Bronchial epithelial cell (primary cell): ENCODE measurements at places on chromosomes 5 and 9. TPM values are rescaled to one million over a fixed set of nuclear protein-coding genes. Genes with fewer than 3 reads are reported as not detected.

GRCh38 chr5:74464512-74465209 is 175.9 kb downstream of the ENC1 start:
- DNase-seq, result peak; percentile 20

GRCh38 chr9:125409637-125410521 is 148.3 kb downstream of the GAPVD1 start:
- peak; percentile 18 for DNase-seq

ADRA1B gene
- under 0.01 TPM in 1 of 2 replicates, not detected in the other for total RNA-seq

GRCh38 chr9:113261917-113262671 is 13.3 kb downstream of the CDC26 start:
- no peak for DNase-seq

DNA sequence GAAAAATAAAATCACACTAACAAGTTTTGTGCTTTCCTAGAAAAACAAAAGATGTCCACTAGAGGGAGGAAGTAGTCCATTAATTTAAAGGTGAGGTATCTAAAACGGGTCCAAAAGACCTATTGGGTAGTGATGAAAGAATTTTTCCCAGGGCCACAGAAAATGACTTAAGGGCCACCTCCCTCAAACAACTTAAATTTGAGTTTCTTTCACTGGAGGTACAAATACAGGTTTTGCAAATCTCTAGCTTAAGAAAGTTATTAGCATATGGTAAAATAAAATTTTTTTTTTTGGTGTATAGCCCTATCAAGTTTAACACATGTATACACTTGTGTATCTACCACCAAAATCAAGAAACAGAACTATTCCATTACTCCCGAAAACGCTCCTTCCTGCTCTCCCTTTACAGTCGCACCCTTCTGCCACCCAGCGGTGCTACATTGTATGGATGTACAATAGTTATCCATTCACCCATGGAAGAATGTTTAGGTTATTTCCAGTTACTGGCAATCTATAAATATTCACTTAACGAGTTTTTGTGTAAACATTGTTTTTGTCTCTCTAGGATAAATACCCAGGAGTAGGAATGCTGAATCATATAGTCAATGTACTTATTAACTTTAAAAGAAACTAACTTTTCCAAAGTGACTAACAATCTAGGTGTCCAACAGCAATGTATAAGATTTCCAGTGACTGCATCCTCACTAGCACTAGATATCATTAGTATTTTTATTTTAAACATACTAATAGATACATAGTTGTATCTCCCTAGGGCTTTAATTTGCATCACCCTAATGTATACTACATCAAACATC is 21.9 kb downstream of the DEPDC1B start:
- DNase-seq, result peak; percentile 50

STPG3 gene
- total RNA-seq, result not detected in 2 replicates

DNA sequence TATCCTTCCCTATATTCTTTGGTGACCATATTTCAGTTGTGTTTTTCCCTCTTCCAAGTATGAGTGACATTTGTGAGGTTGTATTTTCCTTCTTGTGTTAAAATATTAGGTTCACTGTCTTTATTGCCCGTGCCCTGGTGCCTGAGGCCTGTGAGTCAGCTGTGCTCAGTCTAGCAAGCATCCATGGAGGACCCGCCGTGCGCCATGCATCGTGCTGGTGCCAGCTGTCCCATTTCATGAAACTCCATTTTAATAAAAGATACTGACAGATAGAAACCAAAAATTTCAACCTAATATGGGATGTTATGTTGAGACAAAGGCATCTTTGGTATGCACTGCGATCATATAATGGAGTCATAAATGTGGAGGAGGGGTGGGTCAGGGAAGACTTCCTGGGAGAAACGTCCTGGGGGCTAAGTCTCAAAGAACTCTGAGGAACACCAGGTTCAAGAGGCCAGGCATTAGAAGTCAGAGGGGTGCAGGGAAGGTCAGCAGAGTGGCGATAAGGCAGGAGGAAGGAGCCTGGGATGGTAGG is 34.0 kb upstream of the FGF1 start:
- no peak for DNase-seq

DNA sequence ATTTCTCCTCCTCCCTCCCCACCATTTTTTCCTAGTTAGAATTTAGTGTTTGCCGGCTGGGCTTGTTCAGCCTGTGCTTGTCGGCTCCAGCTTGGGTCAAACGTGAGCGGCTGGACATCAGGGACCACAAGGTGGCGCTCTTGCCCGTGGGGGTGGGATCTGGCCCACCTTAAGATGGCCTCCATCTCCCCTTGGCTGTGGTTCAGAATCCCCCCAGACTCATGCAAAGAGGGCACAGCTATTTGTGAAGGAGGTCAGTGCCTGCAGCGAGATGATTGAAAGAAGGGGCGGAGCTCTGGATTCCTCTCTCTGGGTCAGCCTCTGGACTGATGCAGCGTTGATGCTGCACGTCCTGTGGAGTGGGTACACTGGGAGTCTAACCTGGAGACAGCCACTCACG is 283.3 kb upstream of the TUT7 start:
- no peak for DNase-seq

GRCh38 chr5:81315830-81316229 is 14.4 kb downstream of the ZCCHC9 start:
- DNase-seq, result no peak

GRCh38 chr9:2859776-2860379 is 16.0 kb upstream of the PUM3 start:
- DNase-seq, result peak; percentile 57

DNA sequence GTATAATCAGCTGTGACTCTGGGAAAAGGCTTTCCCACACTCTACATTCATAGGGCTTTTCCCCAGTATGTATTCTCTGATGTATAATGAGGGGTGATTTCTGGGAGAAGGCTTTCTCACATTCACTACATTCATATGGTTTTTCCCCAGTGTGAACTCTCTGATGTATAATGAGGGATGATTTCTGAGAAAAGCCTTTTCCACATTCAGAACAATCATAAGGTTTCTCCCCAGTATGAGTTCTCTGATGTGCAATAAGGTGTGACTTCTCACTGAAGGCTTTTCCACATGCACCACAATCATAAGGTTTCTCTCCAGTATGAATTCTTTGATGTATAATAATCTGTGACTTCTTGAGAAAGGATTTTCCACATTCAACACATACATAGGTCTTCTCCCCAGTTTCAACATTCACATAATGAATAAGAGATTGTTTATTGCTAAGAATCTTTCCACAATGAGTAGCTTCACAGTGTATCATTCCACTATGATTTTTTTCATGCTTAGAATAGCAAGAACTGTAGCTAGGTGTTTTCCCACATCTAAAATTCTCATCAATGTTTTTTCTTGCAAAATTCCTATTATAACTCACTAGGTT is 26.7 kb upstream of the ZNF300 start:
- DNase-seq, result no peak

- no peak for DNase-seq
Measured at GRCh38 chr5:52740007-52740406, 47.7 kb upstream of the ITGA1 start.

GRCh38 chr9:78620764-78621163 is 323.8 kb downstream of the PSAT1 start:
- DNase-seq, result peak; percentile 60

DNA sequence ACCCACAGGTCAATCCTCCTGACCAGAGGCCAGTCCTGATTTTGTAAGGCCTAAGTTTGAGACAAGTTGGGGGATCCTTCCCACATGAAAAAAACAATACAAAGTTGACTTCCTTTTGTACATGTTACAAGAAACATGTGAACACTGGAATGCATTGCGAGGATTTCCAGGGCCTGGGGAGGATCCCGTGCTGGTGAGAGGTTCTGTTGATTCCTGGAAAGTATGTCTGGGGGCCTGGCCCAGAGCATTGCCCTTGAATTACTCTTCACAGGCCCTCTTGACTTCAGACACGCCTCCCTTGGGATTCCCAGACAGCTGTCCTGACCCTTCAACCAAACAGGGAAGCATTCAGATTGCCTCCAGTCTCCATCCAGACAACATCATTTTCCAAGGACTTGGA is 234.2 kb upstream of the IRX2 start:
- no peak for DNase-seq

GRCh38 chr9:105757496-105758251 is 63.3 kb downstream of the TMEM38B start:
- DNase-seq, result peak; percentile 15

DNA sequence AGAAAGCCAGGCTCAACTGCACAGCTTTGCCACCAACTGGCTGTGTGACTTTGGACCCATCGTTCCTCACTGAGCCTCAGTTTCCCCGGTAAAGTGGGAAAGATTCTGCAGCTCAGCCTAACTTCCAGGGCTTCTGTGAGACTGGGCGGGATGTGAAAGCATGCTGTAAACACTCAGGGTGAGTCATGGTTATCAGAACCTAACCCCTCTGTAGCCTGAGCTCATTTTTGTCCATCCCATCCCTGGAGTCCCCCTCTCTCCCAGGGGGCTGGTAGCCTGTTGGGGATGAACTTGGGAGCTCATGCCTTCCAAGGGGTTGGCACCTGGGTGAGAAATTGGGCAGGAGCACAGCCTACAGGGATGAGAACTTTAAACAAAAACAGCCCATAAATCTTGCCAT is 2.3 kb downstream of the CCDC69 start:
- DNase-seq, result peak; percentile 37

RMRP gene
- 15,881 and 37,648 TPM in 2 replicates for total RNA-seq

GRCh38 chr9:82031538-82032280 is 43.1 kb downstream of the SPATA31D1 start:
- DNase-seq, result peak; percentile 86

ALDOB gene
- 0.13 TPM in 1 of 2 replicates, not detected in the other for total RNA-seq

- DNase-seq, result peak; percentile 46
Measured at GRCh38 chr5:112210430-112211005, 208.6 kb downstream of the EPB41L4A start.

DNA sequence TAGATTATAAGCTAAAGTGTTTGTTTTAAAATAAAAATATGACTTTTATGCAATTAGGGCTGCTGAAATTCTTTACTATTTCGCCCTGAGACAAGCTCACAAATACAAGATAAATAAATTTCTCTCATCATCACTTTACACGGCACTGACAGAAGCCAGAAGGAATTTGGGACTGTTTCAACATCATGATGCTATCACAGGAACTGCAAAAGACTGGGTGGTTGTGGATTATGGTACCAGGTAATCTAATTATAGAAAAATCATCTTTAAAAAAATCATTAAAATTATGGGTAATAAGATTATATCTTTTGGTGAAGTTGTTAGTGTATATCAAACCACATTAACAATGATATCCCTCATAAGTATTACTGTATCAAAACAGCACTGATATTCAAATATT is 95.0 kb downstream of the MAN2A1 start:
- DNase-seq, result no peak

DNA sequence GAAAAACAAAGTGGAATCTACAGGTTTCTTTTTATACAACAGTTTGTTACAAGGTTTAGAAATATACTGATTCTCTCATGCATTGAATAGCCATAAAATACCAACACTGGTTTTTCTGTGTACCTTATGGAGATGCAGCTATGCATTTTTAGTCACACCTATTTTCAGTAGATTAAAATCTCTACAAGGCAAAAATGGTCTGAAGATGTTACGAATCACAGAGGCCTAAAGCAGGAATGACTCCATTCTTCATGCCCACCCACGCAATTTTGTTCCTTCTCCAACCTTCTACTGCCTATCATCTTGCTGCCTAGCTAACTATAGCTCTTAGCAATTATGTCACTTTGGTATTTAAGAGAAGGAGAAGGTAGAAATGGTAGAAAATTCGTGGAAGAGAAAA is 9.9 kb downstream of the PLK2 start:
- DNase-seq, result no peak

DNA sequence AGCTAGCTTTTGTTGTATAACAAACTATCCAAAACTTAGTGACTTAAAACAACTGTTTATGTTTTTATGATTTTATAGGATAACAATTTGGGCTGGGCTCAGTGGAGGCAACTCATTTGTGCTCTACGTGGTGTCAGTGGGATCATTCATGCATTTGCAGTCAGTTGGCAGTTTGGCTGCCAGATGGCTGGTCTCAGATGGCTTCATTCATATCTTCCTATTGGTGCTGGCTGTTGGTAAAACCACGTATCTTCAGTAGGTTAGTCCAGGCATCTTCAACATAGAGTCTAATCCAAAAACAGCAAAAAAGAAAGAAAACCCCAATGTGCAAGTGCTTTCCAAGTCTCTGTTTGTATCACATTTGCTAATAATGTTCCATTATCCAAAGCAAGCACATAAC is 51.7 kb upstream of the RIC1 start:
- no peak for DNase-seq

GRCh38 chr9:4798281-4799032 is 5.7 kb downstream of the RCL1 start:
- DNase-seq, result no peak

SPINK6 gene
- not detected in 2 replicates for total RNA-seq
